ENCODE measurements at places on chromosomes 12 and 14.

GRCh38 chr14:38989922-38990546 lies 113.0 kb downstream of the SEC23A start:
- peak; percentile 82 for DNase-seq

GRCh38 chr12:65953631-65954030 lies 129.3 kb downstream of the HMGA2 start:
- DNase-seq = no peak

- DNase-seq = no peak
Observed at GRCh38 chr12:109222062-109222461, 87.0 kb downstream of the FOXN4 start.

GRCh38 chr12:49347311-49348193 lies 864 bp downstream of the DNAJC22 start:
- peak; percentile 74 for DNase-seq

DNA sequence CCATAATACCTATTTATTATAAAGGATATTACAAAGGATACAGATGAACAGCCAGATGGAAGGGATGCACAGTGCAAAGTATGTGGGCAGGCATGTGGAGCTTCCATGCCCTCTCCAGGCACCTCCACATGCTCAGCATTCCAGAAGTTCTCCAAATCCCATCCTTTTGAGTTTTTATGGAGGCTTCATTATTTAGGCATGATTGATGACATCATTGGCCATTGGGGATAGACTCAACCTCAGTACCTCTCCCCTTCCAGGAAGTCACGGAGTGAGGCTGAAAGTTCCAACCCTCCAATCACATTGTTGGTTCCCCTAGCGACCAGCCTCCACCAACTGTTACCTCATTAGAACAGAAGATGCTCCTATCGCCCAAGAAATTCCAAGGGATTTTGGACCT lies 156.4 kb downstream of the ATP23 start:
- DNase-seq = no peak

- no peak for DNase-seq
Observed at GRCh38 chr14:73665130-73665529, 20.3 kb downstream of the DNAL1 start.

- DNase-seq = no peak
Observed at GRCh38 chr14:100634026-100634425, 46.8 kb upstream of the BEGAIN start.

GRCh38 chr12:126734710-126735109 lies 1532.3 kb upstream of the TMEM132C start:
- DNase-seq = no peak

GRCh38 chr12:58850826-58851225 lies 69.5 kb downstream of the LRIG3 start:
- DNase-seq = no peak

- DNase-seq = peak; percentile 66
Observed at GRCh38 chr12:51886021-51886710, 1.7 kb upstream of the ANKRD33 start.

DNA sequence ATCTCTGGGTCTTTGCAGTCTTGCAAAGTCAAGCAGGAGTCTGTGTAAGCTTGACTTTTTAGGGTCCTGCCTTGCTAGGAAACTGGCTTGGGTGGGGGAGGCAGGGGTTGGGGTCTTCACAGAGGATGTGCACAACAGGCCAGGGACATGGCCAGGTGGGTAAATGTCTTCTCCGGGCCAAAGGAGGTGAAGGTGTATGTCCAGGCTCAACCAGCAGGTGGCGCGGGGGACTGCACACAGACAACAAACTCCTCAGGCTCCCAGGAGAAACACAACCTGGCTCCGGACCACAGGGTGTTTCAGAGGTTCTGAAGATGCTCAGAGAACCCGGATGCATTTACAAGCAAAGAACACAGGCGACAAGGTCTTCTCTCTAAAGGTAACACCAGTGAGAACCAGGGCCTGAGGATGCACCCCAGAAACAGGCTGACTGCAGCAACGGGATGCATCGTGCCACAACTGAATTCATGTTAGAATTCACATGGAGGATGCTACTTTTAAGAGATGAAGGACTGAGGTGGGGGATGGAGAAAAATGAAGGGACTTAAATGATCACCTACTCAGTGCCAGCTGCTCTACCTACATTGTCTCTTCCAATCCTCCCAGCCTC lies 56.0 kb downstream of the PLEKHG3 start:
- DNase-seq = peak; percentile 53

DNA sequence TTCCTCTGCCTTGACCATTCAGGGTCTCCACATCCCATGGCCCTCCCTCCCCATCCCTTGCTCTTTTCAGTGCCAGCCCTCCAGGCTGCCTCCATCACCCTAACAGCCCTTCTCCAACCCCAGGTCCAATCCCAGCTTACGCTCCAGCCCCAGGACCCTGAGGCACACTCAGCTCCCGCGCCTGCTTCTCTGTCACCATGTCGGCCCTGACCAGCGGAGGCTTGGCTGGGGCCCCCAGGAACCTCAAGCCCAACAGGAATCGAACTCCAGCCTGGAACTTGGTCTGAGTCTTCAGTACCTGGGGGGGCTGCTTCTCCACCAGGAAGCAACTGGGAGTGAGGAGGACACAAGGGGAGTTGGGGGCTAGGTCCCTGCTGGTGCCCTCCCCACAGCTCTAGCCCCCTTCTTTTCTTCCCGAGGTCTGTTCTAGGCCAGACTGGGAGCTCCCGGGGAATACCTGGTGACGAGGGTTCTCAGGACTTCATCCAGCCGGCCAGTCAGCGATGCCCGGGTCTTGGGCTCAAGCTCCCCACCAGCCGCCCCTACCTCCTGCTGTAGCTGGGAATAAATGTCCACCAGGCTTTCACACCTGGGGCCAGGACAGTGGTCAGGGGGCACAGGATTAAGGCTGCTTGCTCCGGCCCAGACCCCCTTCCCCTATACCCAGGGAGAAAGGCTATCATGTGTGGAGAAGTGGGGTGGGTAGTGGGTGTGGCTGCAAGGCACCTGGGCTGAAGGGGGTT lies 6.0 kb downstream of the STAT6 start:
- no peak for DNase-seq

DNA sequence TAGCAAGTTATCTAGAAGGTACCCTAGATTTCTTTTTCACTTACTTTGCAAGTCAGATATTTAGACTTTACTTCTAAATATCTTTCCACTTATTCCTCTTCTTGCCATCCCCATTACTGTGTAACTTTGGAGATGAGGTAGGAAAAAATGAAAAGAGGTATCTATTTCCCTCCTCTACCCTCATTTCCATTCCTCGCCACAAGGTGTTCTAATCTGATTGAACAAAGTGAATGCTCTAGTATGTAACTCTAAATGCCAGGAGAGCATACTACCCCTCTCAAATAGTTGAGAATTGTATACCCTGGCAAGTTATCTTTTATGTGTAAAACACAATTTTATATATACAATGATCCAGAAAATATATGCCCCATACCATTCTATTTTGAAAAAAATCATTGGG lies 1.7 kb upstream of the LDHB start:
- peak; percentile 31 for DNase-seq

DNA sequence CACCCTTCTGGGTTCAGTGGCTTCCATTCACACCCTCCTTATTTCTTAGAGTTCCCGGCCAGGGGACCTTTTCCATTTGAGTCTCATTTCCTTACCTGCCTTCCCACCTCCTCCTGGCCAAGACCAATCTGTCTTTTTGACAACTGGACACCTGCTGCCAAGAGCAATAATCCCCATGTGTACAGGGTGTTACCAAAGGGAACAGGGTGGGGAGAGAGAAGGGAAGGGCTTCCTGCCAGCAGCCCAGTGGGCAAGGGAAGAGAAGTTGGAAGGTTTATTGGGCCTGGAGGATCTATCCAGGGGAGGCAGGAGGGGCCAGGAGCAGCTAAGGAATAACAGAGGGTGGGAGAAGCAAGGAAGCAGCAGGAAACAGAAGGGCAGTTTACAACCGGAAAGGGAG lies 346.2 kb downstream of the C12orf75 start:
- no peak for DNase-seq

DNA sequence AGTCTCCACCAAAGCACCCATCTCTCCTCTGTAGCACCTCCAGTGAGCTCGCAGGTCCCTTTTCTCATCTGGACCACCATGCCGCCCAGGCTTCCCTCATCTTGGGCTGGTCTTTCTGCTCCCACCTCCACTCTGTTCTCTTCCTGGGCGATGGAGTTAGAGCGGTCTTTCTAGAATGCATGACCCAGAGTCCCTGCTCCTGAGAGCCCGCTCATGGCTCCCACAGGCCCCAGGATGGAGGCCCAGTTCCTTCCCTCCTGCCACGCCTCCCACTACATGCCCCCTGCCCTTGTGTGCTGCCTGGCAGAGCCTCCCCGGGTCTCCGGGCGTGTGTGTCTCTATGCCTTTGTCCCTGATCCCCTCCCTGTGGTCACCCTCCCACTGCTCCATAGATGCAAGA lies 100.7 kb upstream of the RTL1 start:
- no peak for DNase-seq

- no peak for DNase-seq
Observed at GRCh38 chr12:107066691-107067090, 26.7 kb downstream of the CRY1 start.

- DNase-seq = peak; percentile 25
Observed at GRCh38 chr14:74492776-74493342, at the start of gene NPC2. Gene NPC2 (minus strand): TSS chr14:74493305. CDS start chr14:74493274, 31 bp downstream.

DNA sequence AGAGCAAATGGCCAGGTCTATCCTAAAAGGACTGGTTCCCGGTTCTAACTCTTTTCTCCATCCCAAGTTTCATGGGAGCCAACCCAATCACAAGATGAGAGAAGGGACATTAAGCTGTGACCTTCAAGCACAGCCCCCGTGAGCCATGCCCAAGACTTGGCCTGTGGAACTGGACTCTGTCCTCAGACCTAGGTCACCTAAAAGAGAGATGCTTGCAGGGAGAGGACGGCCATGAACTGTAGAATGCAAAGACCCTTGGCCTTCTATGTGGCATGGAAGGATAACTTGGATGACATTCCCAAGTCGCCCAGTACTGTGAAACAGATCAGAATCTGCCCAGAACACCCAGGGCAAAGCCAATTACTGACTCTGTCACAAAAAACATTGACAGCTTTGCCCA lies 263.5 kb downstream of the DPF3 start:
- no peak for DNase-seq

DNA sequence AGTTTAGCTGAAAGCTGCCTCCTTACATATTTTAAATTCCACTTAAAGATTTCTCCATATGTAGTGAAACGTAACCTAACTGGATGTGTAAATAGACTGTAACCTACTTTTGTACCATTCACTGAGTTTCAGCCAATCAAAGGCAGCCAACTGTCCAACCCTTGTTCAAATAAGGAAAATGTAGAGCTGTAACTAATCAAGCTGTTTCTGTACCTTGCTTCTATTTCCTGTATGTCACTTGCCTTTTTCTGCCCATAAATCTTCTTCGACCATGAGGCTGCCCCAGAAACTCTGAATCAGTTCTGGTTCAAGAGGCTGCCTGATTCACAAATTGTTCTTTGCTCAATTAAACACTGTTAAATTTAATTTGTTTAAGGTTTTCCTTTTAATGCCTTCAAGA lies 6.3 kb downstream of the SLC7A8 start:
- DNase-seq = no peak

GRCh38 chr14:93086441-93087055 lies 29.2 kb downstream of the ITPK1 start:
- no peak for DNase-seq
